Cardiac muscle cell (in vitro differentiated cells and primary cell): ENCODE measurements at places on chromosomes 7 and 10. TPM values are rescaled to one million over a fixed set of nuclear protein-coding genes. Genes with fewer than 3 reads are reported as not detected.

DNA sequence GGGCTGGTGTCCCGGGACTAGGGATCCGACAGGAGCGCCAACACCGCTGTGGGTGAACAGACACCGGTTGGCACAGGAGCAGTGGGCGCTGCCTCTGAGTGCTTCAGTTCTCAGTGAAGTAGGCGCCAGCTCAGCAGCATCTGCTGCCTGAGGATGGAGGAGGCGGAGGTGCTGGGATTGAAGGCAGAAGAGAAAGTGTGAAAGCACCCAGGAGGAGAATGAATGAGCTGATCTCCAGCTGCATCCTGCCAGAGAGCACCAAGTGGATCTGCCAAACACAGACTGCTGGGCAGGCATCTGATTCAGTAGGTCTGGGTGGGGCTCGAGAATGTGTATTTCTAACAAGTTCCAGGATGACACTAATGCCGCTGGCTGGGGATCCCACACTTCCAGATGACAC, 74.5 kb downstream of the LANCL2 start:
- no peaks in the 10 kb centered on the region for H3K27me3 ChIP-seq
- no peak for DNase-seq
- no peaks in the 10 kb centered on the region for H3K36me3 ChIP-seq
- H3K27ac ChIP-seq = no peak overlapping the region
- no peak overlapping the region for H3K4me3 ChIP-seq

DNA sequence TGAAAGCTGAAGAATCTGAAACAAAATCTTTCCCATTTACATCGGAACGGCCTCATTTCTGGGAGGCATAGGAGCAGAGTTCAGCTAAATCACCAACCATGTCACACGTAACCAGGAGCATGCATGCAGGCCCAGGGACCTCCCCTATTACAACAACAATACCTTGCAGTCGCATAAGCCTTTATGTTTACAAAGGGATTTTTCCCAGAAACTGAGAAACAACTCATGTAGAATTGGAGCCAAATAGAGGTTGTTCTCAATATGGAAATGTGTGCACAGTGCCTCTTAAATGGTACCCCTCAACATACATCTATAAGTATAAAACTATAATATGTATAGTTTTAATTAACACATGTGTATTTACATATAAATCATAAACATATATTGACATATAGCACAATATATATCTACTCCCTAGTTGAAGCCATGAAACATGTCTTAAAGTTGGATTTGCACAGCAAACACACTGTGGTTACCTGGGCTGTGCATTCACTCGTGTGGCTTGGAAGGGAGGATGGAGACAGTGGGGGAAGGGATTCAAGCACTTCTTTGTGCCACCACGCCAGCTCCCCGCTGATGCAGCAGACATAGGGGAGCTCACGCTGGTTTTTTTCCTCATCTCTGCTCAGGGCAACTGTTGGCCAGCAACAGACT, 35.0 kb upstream of the DGKI start:
- H3K4me3 ChIP-seq = no peak overlapping the region
- no peak overlapping the region for H3K27ac ChIP-seq
- no peak for DNase-seq
- H3K36me3 ChIP-seq = peaks cover 35% of the 10 kb centered on the region
- peaks cover 29% of the 10 kb centered on the region for H3K4me1 ChIP-seq
- no peaks in the 10 kb centered on the region for H3K27me3 ChIP-seq

- peak; percentile 55 for DNase-seq
- peak within 1 kb of the TSS; percentile 45 for H3K4me3 ChIP-seq
- H3K27me3 ChIP-seq = peaks cover 98% of the 10 kb centered on the region
- H3K27ac ChIP-seq = no peak within 1 kb of the TSS
- no peaks in the 10 kb centered on the region for H3K36me3 ChIP-seq
- H3K4me1 ChIP-seq = no peaks in the 10 kb centered on the region
These were observed at the start of gene GFRA1 for GRCh38 chr10:116272440-116273283. TSS of gene GFRA1 (minus strand) at chr10:116273206. CDS start at chr10:116272029, 1,177 bp downstream.

DNA sequence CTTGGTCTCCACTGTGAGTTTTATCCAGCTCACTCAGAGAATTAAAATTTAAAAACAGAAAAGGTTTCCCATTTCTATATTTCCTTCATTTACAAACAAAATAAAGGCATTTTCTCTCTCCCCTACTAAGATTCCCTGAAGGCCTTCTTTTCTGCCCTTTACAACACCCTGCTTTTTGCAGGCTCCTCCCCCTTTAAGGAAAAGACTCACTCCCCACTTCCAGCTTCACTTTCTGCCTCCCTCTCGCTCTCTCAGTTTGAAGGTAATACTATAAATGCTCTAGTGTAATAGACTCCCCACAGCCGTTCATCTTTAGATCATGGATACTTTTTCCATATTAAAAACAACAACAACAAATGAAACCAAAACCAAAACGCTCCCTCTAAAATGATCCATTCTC, 53.3 kb downstream of the CDHR3 start:
- H3K36me3 ChIP-seq = no peaks in the 10 kb centered on the region
- peaks cover 18% of the 10 kb centered on the region for H3K4me1 ChIP-seq
- no peaks in the 10 kb centered on the region for H3K27me3 ChIP-seq
- DNase-seq = no peak

DNA sequence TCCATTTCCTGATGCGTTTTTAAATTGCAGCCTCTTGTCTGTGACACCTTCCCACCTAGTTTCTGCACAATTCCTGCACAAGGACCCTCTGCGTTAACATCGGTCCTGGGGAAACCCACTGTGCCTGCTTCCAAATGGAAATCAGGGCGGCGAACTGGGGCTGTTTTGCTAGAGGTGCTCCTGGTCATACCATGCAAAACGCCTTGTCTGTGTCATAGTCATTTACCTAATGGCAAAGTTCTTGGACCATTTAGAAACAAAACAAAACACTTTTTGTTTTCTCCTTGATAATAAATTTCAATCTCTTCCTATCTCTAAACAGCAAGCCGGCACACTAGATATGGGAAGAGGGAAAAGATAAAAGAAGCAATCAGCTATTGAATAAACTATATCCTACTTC, 206.9 kb upstream of the KLF14 start:
- no peak for DNase-seq
- no peaks in the 10 kb centered on the region for H3K36me3 ChIP-seq
- peaks cover 3% of the 10 kb centered on the region for H3K4me1 ChIP-seq
- no peak overlapping the region for H3K27ac ChIP-seq
- no peak overlapping the region for H3K4me3 ChIP-seq

Gene SFR1
- 5.5 and 8.7 TPM in 2 replicates for total RNA-seq

DNA sequence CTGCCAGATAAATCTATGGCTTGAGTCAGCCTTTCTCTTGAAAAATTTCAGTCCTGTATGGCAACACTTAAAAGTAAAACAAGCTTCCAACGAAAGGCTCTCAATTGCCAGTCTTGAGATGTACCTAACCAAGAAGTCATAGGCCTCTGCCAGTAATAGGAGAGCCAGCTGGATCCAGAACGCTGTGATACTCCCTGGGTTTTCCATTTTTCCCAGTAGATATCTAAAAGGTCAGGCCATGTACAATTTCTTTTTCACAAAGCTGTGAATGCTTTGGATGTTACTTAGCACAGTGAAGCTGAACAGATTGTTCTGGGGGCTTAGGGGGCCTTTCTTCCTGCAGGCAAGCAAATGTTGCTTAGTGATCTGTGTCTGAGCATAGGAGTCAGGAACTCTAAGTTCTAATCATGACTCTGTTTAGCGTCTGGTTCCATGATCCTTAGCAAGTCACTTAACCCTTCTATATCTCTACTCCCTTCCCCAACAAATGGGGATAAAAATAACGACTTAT, 86.5 kb downstream of the ARMH3 start:
- H3K4me3 ChIP-seq = no peak overlapping the region
- peaks cover 73% of the 10 kb centered on the region for H3K4me1 ChIP-seq
- H3K27me3 ChIP-seq = no peaks in the 10 kb centered on the region
- H3K27ac ChIP-seq = peak overlapping the region; percentile 91

DNA sequence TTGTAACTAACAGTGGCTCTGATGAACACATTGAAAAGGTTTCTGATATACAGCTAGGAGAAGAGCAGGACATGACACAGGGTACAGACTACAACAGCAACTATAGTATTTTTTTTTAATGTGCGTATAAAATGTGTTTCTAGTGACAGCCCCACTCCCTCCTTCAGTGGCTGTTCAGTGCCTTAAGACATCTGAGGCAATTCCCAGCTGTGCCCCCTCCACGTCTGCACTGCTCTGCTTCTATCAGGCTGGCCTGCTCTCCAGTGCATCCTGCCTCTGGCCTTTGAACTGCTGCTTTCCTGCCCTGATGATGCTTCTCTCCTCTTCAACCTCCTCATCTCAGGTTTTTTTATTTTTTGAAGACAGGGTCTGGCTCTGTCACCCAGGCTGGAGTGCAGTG, 111.2 kb downstream of the SPAG6 start:
- no peak for DNase-seq
- no peaks in the 10 kb centered on the region for H3K36me3 ChIP-seq
- H3K4me1 ChIP-seq = peaks cover 8% of the 10 kb centered on the region
- H3K27me3 ChIP-seq = no peaks in the 10 kb centered on the region
- no peak overlapping the region for H3K4me3 ChIP-seq

- no peak for DNase-seq
- H3K27me3 ChIP-seq = no peaks in the 10 kb centered on the region
- no peak overlapping the region for H3K4me3 ChIP-seq
- no peak overlapping the region for H3K27ac ChIP-seq
These were observed 173.6 kb upstream of the PRSS58 start for GRCh38 chr7:142431491-142431890.

DNA sequence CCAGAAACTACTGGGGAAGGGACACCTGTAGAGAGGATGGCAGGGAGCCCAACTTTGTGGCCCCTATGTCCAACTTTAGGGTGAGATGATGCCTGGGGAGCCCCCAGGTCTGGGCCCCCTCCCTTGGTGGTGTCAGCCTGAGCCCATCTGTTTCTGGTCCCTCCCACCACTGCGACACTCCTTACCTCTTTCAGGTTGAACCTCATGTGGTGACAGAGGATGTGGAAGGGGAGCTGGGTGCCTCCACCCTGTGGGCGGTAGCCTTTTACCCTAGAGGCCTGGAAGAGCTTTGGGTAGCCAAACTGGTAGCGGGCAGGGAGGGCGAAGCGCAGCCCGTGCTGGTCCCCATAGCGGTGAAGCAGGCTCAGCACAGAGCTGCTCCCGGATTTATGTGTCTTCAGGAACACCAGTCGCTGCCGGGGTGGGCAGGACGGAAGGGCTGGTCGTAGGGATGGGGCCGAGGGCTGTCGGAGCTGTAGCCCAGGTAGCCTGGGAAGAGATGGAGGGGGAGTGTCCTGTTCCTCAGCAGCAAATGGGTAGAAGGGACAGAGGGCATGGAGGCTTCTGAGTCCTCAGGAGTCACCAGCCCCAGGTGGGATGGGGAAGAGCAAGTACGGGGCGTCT, 2.0 kb downstream of the GAL3ST4 start:
- no peak overlapping the region for H3K27ac ChIP-seq
- peaks cover 7% of the 10 kb centered on the region for H3K27me3 ChIP-seq
- no peak for DNase-seq
- H3K4me1 ChIP-seq = peaks cover 10% of the 10 kb centered on the region
- no peak overlapping the region for H3K4me3 ChIP-seq
